CMK (cell line): ENCODE measurements at places on chromosomes 1 and 21.

GRCh38 chr1:7223334-7224080 lies 438.3 kb downstream of the CAMTA1 start:
- no peak for DNase-seq

GRCh38 chr1:17197696-17198095 lies 7.2 kb upstream of the PADI1 start:
- no peak for DNase-seq

- DNase-seq: no peak
These were observed 72.1 kb downstream of the SKI start for GRCh38 chr1:2300004-2300771.

- DNase-seq: no peak
These were observed 25.0 kb upstream of the PHTF1 start for GRCh38 chr1:113784104-113784779.
